ENCODE measurements at places on chromosomes 12 and 14.

GRCh38 chr12:115491511-115492250 is 785.8 kb downstream of the MED13L start:
- DNase-seq, result no peak

- no peak for DNase-seq
Measured at GRCh38 chr12:101235686-101236085, 25.6 kb upstream of the SLC5A8 start.

DNA sequence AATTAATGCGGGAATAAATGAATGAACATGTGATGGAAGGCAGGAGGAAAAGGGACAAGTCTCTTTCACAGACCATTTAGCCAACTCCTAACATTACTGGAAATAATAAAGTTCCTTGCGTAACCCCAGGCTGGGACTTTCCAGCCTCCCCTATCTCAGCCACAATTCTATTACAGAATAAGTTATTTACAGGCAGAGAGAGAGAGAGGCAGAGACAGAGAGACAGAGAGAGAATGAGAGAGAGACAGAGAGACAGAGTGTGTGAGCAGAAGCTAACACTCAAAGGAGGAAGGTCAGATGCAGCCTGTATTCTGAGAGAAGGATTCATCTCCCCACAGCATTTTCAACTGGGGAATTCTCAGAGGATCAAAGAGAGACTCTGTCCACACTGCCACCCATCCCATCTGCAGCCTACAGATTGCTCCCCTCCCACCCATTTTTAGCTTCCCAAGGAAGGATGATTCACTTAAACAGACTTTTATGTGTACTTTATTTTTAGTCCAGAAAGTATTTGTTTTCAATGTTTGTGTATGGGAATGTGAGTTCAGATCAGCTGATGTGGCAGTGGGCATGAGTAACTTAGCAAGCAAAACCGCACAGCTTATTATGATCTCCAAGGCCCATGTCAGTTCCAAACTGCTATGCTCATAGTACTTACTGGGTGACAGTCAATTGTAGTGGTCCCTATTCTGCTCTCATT is 165.7 kb downstream of the CAND1 start:
- no peak for DNase-seq

GRCh38 chr14:51823706-51824105 is 36.7 kb upstream of the GNG2 start:
- no peak for DNase-seq

- no peak for DNase-seq
Measured at GRCh38 chr12:69087986-69088385, 151.4 kb upstream of the CPSF6 start.

DNA sequence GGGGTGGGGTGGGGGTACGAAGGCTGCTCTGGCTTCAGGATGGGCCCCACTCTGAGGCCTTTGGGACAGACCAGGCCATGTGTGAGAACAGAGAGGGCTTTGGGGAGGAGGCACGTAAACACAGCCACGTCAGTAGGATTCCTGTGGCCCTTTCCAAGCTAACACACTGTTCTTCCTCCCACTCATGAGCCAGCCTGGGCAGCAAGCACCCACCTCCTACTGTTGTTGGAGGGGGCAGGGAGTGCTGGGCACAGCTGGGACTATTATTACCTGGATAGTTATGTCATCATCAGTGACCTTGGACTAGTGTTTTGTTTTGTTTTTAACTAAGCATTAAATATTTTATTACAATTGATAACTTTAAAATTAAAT is 5.3 kb downstream of the CHGA start:
- DNase-seq, result no peak

DNA sequence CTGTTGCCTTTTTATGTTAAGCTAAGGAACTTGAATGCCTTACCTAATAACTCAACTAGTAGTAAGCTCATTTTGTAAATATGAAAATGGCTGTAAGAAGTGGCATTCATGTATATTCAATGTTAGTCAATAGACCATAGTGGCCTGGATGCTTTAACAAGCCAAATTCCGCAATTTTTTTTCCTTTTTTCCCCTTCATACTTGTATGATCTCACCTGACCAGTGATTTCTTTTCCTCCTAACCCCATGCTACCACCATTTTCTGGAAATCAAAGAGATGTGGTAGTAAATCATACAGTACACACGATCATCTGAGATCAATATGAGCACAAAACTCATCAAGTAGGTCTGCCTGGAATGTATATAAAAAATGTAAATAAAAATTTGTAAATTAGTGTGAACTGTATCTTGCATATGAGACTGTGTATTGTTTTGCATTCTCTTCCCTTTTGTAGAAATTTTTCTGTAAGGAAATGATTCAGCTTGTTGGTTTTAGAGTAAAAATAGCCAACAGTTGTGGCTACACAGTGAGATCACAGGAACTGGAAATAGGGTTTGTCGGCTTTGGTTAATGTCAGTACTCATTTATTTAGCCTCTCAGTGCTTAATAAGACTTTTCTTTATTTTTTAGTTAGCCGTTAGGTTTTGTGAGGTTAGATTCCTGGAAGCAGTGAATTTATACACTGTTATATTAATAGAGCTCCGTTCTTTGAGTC is 62.5 kb downstream of the ETNK1 start:
- DNase-seq, result no peak

- DNase-seq, result no peak
Measured at GRCh38 chr12:28446031-28446430, 255.8 kb downstream of the CCDC91 start.

- no peak for DNase-seq
Measured at GRCh38 chr12:7502612-7503011, 965 bp downstream of the CD163 start.

GRCh38 chr14:82724316-82724715 is 1190.7 kb upstream of the SEL1L start:
- no peak for DNase-seq

GRCh38 chr12:75699251-75699650 is 187.8 kb upstream of the KRR1 start:
- DNase-seq, result no peak

- DNase-seq, result no peak
Measured at GRCh38 chr12:58889557-58889956, 30.7 kb downstream of the LRIG3 start.

- no peak for DNase-seq
Measured at GRCh38 chr14:106681568-106681967, 1155.2 kb downstream of the TMEM121 start.

GRCh38 chr12:31308116-31308515 is 17.8 kb downstream of the SINHCAF start:
- no peak for DNase-seq

DNA sequence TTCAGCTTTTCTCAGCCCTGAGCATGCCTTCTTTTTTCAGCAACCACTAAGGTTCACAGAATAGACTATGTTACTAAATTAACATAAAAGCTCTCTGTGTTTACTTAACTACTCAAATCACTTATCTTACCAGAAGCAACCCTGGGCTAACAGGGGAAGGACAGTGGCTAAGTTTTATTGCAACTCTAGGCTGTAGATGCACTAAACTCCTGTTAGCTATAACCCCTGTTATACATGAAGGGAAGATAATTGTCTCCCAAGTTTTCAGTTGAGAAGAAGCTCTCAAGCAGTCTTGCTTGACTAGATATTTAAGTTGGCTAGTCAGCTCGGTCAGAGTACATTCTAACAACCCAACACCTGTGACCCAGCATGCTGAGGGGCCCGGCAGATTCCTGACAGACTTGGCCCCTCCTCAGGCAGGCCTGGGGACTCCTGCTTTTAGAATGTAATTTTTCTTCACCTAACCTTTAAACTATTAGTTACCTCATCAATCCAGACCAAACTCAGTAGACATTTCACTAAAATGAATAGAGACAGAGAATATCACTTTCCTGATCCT is 464.5 kb downstream of the EGLN3 start:
- DNase-seq, result no peak

DNA sequence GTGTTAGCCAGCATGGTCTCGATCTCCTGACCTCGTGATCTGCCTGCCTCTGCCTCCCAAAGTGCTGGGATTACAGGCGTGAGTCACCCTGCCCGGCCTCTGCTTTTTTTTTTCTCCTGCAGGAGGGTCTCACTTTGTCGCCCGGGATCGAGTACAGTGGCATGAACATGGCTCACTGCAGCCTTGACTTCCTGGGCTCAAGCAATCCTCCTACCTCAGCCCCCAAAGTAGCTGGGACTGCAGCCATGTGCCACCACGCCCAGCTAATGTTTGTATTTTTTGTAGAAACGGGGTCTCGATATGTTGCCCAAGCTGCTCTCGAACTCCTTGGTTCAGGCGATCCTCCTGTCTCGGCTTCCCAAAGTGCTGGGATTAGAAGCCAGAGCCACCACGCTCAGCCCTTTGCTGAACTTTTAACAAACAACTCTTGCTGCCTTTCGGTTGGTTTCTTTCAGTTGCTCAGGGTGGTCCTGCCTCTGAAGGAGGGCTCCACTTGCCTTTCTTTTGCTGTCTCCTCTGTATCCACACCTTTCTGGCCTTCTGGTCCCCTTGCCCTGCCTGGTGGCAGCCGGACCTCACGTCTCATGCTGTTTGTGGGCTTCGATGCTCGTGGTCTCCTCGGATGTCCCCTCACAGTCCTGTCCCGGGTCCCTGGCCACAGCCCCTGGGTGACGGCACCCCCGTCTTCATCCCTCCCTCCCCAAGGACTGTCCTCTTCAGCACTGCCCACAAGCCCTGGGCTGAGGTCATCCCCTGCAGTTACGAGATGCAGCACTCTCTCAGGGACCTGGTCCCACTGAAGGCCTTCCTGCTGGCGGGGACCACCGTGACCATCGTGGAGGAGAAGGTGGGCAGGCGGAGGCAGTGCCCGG is 3.8 kb upstream of the B3GNT4 start:
- peak; percentile 64 for DNase-seq

GRCh38 chr12:7091171-7091570 is 1.1 kb downstream of the C1R start:
- no peak for DNase-seq

DNA sequence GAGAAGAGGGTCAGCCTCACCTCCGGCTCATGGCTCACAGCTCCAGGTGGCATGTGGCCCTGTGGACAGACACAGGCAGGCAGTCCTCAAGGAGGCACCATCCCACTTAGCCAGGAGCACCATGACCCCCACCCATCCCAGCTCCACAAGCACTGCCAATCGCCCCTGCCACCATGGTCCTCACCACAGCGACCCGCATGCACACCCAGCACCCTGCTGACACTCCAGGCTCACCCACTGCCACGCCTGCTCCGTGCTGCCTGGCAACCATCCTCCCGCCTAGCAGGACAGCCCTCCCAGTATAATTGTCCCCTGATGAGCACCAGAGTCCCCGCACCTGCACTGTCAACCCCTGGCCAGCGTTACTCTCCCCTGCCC is 50.9 kb downstream of the TRPV4 start:
- peak; percentile 52 for DNase-seq
